SJSA1 (cell line): ENCODE measurements at places on chromosomes 13 and 19. TPM values are rescaled to one million over a fixed set of nuclear protein-coding genes. Genes with fewer than 3 reads are reported as not detected.

ZBTB7A gene
- 15.9 and 20.7 TPM in 2 replicates for total RNA-seq

NDFIP2 gene
- total RNA-seq = 80.0 and 110 TPM in 2 replicates

CILP2 gene
- 0.03 TPM in 1 of 2 replicates, not detected in the other for total RNA-seq

- no peak overlapping the region for H3K4me3 ChIP-seq
- no peak overlapping the region for H3K27ac ChIP-seq
- no peaks in the 10 kb centered on the region for H3K4me1 ChIP-seq
- H3K36me3 ChIP-seq = no peaks in the 10 kb centered on the region
- no peaks in the 10 kb centered on the region for H3K27me3 ChIP-seq
These were observed 40.1 kb downstream of the SERTM1 start for GRCh38 chr13:36713887-36714286.

DNA sequence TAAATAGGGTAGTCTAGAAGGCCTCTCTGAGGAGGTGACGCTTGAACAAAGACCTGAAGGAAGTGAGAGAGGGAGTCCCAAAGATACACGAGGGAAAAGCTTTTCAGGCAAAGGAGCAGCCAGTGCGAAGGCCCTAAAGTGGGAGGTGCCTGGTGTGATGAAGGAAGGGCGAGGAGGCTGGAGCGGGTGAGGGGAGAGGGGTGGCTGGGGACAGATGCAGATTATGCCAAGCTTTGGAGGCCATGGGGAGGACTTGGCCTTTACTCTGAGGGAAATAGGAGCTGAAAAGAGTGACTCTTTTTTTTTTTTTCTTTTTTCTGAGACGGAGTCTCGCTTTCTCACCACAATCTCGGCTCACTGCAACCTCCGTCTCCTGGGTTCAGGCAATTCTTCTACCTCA is 2.9 kb downstream of the CLPTM1 start:
- peaks cover 46% of the 10 kb centered on the region for H3K36me3 ChIP-seq
- no peak overlapping the region for H3K4me3 ChIP-seq
- peaks cover 9% of the 10 kb centered on the region for H3K4me1 ChIP-seq
- DNase-seq = no peak

DNA sequence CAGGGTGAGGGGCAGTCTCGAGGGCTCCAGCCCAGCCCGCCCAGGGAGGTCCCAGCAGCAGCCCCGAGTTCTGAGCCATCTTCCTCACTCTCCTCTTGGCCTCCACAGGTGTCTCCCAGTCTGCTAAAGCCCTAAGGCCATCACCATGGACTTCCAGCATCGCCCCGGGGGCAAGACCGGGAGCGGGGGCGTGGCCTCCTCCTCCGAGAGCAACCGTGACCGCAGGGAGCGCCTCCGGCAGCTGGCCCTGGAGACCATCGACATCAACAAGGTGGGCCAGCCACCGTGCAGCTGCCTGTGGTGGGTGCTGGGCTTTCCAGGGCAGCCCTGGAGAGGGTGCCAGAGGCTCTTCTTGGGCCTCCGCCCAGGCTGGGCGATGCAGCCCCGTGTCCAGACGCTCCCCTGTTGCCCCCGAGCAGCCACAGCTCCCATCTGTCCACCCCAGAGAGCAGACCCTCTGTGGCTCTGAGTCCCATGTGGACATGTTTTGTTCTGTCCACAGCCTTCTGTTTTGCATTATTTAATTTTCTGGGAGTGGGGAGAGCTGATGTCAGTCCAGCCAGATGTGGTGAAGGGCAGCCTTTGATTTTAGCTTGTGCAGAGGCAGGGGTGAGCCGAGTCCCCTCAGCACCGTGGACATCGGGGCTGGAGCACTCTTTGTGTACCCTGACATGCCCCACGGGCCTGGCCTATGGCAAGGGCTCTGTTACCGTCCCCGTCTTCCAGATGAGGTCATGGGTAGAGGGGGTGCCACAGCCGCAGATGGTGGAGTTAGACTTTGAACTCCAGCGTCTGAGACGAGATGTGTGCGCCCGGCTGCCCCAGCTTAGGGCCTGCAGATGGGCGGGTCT is 5.6 kb upstream of the AMH start:
- H3K4me3 ChIP-seq = no peak overlapping the region
- H3K36me3 ChIP-seq = peaks cover 82% of the 10 kb centered on the region
- no peaks in the 10 kb centered on the region for H3K27me3 ChIP-seq

DNA sequence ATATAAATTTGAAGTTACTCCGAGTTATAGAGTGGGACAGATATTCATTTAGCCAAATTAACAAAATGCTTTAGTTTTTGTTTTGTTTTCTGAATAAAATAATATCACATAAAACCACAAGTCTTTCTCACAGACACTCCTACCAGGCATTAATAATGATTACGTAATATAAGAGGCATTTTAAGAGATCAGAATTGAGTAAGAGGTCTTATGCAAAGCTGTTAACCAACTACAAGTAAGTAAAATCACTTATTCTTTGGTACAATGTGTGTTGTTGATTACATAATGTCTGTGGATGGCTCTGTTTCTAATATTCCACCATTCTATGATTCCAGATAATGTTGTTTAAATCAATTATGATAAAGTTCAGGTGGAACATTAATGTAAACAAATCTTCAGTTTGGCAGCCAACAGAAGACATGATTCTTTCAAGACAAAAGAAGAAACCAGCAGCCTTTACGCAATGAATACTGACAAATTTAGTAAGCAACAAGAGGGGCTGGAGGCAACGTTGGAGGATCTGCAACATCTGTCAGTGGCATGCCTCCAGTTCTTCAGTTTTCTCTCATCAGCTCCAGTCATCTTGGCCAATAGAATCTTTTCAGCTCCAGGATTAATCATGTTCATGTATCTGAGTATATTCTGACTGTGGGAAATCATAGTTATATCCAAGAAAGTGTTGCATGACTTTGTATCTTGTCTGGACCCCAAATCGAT is 403.8 kb downstream of the SLITRK5 start:
- no peak overlapping the region for H3K4me3 ChIP-seq
- no peak overlapping the region for H3K27ac ChIP-seq
- H3K4me1 ChIP-seq = no peaks in the 10 kb centered on the region
- no peaks in the 10 kb centered on the region for H3K36me3 ChIP-seq
- H3K27me3 ChIP-seq = no peaks in the 10 kb centered on the region

DNA sequence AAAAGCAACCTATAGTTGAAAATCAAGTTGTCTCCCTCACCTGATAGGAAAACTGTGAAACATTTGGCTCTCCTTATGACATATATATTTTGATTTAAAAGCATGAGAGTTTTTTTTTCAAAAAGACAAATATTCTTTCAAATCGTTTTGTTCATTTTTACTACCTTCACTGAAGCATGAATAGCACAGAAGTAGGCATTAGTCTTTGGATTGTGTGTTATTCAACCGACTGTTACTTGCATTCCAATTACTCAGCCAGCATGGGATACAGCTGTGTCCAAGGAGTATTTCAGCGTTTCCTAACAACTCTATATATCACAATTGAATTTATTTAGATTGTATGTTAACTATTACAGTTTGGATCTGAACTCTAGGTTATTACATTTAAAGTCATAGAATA is 135.2 kb downstream of the PCDH9 start:
- DNase-seq = no peak
- H3K36me3 ChIP-seq = no peaks in the 10 kb centered on the region
- no peaks in the 10 kb centered on the region for H3K4me1 ChIP-seq
- H3K27me3 ChIP-seq = no peaks in the 10 kb centered on the region
- no peak overlapping the region for H3K4me3 ChIP-seq

- H3K36me3 ChIP-seq = no peaks in the 10 kb centered on the region
- H3K4me3 ChIP-seq = no peak overlapping the region
- 0 out of 2 replicates have a peak, but pooled peaks cover 2% of the 10 kb centered on the region for H3K27me3 ChIP-seq
These were observed 5.1 kb upstream of the FCGBP start for GRCh38 chr19:39939556-39939955.

DNA sequence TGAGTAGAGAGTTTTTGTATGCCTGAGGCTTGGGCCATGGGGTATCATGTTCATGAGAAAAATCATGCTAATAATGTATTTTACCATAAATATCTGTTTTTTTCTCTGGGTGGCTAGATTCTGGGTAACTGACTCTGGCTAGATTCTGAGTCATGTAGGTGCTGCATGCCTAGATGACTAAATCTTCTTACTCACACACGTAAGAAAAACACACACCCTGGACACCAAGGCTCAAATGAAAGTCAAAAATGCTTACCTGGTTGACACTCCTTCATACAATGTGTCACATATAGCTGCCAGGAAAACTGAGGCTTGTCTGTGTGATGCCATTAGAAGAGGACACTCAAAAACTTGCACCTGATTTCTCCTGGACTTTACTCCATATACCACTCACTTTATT is 597.4 kb upstream of the SLITRK1 start:
- no peaks in the 10 kb centered on the region for H3K36me3 ChIP-seq
- no peak for DNase-seq
- H3K27me3 ChIP-seq = no peaks in the 10 kb centered on the region
- no peak overlapping the region for H3K4me3 ChIP-seq

DNA sequence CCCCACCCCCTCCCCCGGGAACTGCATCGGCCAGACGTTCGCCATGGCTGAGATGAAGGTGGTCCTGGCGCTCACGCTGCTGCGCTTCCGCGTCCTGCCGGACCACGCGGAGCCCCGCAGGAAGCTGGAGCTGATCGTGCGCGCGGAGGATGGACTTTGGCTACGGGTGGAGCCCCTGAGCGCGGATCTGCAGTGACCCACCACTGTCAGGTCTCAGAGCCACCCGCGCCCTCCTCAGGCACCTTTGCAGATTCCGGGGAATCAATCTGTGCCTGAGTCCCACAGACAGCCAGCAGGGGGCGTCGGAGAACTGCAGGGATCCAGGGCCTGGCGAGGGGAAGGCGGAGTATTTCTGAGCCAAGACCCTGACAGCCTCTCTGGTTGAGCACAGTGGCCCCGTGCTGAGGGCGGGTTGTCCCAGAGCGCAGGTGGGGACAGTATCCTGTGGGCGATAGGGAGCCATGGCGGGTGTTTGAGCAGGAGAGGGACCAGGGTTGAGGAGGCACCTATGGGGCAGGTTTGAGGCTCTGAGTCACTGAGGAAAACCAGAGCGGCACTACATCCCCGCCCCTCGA is 30.4 kb upstream of the CYP4F8 start:
- no peaks in the 10 kb centered on the region for H3K4me1 ChIP-seq
- no peak overlapping the region for H3K27ac ChIP-seq
- H3K27me3 ChIP-seq = peaks cover 32% of the 10 kb centered on the region
- H3K4me3 ChIP-seq = no peak overlapping the region
- no peaks in the 10 kb centered on the region for H3K36me3 ChIP-seq

DNA sequence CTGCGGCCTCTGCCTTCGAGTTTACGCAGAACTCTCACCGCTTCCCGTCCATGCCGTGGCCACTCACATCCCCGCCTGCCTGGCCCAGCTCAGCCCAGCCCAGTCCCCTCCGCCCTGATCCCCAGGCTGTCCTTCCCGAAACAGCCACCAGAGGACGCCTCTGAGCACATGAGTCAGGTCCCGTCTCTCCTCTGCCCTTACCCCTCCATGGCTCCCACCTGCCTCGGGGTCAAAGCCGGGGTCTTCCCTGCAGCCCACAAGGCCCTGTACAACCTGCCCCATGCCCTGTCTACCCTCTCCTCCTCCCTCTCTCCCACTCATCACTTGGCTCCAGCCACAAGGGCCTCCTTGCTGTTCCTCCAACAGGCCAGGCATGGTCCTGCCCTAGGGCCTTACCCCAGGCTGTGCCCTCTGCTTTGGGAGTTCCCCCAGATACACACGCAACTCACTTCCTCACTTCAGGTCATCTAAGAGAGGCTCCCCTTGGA is 8.1 kb upstream of the SEMA6B start:
- no peak overlapping the region for H3K27ac ChIP-seq
- no peaks in the 10 kb centered on the region for H3K36me3 ChIP-seq
- no peak overlapping the region for H3K4me3 ChIP-seq
- no peaks in the 10 kb centered on the region for H3K27me3 ChIP-seq
- no peaks in the 10 kb centered on the region for H3K4me1 ChIP-seq

DNA sequence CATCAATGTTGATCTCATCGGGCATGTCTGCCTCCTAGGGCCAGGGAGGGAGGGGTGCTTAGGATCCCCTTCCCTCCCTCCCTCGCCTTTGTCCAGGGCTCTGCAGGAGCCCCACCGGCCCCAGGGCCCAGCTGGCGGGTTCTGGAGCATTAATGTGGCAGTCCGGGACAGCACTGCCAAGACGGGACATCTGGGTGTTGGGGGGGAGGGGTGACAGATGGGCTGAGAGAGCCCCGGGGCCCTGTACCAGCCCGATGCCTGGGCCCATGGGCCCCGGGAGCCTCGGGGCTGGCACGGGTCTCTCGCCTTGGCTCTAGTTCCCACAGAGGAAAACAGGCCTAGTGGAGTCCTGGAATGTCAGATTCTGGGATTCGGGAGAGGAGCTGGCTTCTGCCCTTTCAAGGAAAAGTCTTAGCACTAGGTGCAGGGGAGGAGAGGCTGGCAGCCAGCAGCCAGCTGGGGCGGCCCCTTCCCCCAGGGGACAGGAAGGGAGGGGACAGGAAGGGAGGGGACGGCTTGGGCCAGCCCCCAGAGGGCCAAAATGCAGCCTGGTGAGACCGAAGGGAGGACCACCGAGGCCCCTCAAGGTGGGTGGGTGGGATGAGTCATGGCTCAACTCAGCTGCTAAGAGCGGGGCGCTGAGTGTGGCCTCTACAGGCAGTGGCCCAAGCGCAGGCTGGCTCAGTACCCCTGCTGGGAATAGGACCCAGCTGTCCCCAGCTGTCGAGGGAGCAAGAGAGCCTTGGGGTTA is 3.1 kb downstream of the PPP1R14A start:
- peaks cover 39% of the 10 kb centered on the region for H3K4me1 ChIP-seq
- H3K27ac ChIP-seq = no peak overlapping the region
- no peaks in the 10 kb centered on the region for H3K36me3 ChIP-seq
- no peak for DNase-seq
- peaks cover 9% of the 10 kb centered on the region; the same call in 1 of the 2 replicates for H3K27me3 ChIP-seq
- no peak overlapping the region for H3K4me3 ChIP-seq

DNA sequence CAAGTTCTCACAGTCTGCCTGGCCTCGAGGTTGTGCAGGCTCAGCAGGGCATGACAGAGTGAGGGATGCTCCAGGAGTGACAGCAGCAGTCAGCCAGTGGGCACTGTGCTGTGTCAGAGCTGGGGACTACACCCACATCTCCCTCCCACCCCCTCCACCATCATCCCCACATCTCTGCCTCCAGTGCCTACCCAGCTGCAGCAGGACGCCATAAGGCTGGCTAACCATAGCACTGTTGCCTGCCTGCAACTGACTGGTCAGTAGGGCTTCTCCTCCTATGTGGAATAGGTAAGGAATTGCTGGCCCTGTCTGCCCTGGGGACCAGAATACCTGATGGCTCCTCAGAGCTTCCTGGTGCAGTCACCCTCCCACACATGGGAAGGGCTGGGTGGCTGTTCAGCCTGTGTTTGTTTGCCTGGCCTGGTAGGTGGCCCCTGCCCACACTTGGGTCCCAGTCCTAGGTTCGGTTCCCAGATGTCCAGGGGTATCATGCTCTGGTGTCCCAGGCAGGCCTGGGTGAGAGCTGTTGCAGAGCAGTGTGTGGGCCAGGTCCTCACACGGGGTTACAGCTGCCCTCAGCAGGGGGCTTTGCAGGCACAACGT is 15.7 kb downstream of the GPI start:
- no peak overlapping the region for H3K4me3 ChIP-seq
- peaks cover 77% of the 10 kb centered on the region for H3K36me3 ChIP-seq
- no peak for DNase-seq
- no peaks in the 10 kb centered on the region for H3K27me3 ChIP-seq

GRCh38 chr19:36604656-36605100 is 435 bp upstream of the ZNF382 start:
- peak overlapping the region; percentile 38 for H3K4me3 ChIP-seq
- H3K4me1 ChIP-seq = no peaks in the 10 kb centered on the region
- H3K27ac ChIP-seq = no peak overlapping the region
- H3K27me3 ChIP-seq = no peaks in the 10 kb centered on the region
- no peaks in the 10 kb centered on the region for H3K36me3 ChIP-seq

- H3K4me3 ChIP-seq = peak overlapping the region; percentile 64
- H3K4me1 ChIP-seq = peaks cover 17% of the 10 kb centered on the region
- peak overlapping the region; percentile 84 for H3K27ac ChIP-seq
These were observed 878 bp upstream of the ADAMTSL5 start for GRCh38 chr19:1513499-1514294.
